Activated CD4-positive, alpha-beta T cell treated with anti-CD3 and anti-CD28 coated beads for 24 hours (primary cell): ENCODE measurements at places on chromosomes 7 and 10.

DNA sequence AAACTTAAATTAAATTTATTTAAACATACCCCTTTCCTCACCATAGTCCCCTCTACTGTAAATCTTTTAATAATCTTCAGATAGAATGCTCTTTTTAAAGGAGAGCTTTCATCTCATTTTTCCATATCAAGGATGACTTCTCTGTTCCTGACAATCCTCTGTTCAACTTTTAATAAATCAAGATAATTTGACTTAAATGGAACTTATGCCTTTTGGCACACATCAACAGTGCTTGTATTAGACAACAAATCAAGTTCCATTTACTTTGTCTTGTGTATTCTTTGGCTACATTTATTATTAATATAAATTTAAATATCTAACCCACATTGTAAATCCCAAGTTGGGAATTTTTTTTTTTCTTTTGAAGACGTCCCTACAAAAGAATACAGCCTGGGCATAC lies 42.7 kb upstream of the HYAL4 start:
- no peak for DNase-seq

- no peak for DNase-seq
These were observed 128.4 kb downstream of the GRK5 start for GRCh38 chr10:119335671-119336353.

GRCh38 chr7:23357190-23358093 lies 58.3 kb downstream of the MALSU1 start:
- DNase-seq: no peak

GRCh38 chr10:86506499-86506898 lies 15.1 kb downstream of the WAPL start:
- no peak for DNase-seq

DNA sequence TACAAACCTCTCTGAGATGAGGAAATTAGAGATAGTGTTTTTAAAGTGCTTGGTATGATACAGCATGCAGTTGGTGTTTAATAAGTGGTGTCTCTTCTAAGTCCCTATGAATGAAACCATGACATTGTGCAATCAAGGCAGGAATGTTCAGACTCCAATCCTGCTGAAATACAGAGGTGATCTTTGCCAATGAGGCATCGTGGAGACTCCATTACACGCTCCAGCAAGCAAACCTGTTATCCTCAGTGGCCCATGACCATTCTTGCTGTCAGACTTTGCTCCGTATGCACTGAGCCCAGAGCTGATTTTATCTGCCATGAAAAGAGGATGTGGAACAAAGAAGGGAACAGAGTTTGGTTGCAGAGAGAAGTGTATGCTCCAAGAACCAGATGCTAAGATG lies 47.3 kb downstream of the CDHR3 start:
- no peak for DNase-seq
